Stimulated activated CD8-positive, alpha-beta memory T cell treated with anti-CD3 and anti-CD28 coated beads, Interleukin-15, amount 100 ng/mL, for 48 hours (primary cell): ENCODE measurements at places on chromosomes 6 and 20.

DNA sequence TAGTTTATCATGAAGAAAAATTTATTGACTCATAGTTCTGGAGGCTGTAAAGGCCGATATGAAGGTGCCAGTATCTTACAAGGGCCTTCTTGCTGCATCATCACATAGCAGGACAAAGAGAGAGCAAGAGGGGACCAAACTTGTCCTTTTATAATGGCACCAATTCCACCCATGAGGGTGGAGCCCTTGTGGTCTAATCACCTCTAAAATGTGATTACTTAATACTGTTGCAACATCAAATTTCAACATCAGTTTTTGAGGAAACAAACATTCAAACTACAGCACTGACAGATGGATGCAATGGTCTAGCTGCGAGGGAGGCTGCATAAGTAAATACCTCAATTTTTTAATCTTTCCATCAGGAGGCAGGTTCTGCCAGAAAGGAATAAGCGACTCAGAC is 76.7 kb upstream of the LAMA2 start:
- DNase-seq, result no peak

- DNase-seq, result no peak
Measured at GRCh38 chr6:90478278-90478677, 108.6 kb downstream of the MAP3K7 start.

DNA sequence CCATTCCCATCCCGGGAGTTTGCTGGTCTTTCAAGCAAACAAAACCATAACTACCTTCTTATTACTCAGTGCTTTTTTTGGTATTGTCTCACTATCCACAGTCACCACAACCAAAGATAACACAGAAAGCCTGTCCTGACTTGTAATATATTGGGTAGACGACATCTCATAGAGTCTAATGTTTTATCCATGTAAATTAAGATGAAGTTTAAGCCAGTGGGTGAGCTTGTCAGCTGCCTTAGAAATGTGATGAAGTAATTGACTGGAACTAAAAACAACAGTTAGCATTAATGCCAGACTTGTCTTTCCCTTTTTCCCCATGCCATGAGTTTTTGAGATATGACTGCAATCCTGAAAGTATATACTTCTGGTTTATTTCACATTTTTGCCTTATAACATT is 282.7 kb upstream of the PRDM1 start:
- no peak for DNase-seq

DNA sequence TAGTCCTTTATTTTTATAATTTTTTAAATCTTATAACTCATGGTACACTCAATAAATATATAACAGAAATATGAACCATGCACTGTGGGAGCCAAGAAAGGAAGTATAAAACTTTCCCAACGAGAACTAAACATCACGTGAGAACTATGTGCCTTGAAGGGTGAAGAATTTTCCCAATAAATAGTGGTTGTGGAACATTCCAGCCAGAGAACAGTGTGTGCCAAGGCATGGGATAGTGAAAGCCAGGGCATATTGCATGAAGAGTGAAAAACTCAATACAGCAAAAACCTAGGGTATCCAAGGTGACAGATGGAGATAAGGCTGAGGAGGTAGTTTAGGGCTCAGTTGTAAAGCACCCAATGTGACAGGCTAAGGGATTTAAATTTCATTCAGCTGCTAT is 86.1 kb downstream of the SIM1 start:
- no peak for DNase-seq

DNA sequence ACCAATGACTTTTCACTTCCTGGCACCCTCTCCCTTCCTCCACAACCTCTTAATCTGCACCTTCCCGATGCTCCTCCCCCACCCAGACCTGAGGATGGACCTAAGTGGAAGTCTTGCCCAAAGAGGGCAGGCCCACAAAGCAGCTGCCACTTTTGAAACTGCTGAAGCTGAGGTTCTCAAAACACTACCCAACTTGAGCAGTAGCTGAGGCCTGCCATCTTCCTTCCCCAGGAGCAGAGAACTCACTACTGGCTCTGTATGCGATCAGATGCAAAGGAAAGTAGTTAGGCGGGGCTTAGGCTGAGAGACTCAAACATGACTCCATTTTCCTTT is 1.5 kb downstream of the HM13 start:
- no peak for DNase-seq

GRCh38 chr6:49342410-49342809 is 120.6 kb downstream of the MMUT start:
- DNase-seq, result no peak

GRCh38 chr6:52538252-52538900 is 38.5 kb downstream of the TRAM2 start:
- no peak for DNase-seq

- no peak for DNase-seq
Measured at GRCh38 chr6:12952318-12952717, 235.8 kb downstream of the PHACTR1 start.

DNA sequence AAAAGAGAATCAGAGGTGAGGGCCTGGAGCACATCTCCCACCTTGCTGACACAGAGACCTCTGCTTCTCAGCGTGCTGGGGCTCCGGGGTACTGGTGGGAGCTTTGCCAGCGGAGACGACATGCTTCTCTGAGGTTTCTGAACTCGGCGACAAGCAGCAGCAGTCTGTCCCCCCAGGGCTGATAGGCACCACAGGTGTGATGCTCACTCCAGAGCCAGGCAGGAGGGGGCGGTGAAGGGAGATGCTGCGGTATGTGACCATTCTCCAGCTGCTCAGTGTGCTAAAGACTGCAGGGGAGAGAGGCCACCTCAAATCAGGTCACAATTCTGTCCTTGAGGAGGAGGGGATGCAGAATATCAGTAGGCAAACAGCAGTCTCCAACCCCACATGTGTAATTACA is 219.9 kb downstream of the ALDH8A1 start:
- no peak for DNase-seq

GRCh38 chr20:24578567-24579415 is 109.4 kb downstream of the SYNDIG1 start:
- DNase-seq, result no peak

GRCh38 chr20:38728911-38729642 is 4.8 kb downstream of the SLC32A1 start:
- DNase-seq, result no peak

GRCh38 chr6:29561606-29562181 is 2.2 kb upstream of the UBD start:
- DNase-seq, result no peak

DNA sequence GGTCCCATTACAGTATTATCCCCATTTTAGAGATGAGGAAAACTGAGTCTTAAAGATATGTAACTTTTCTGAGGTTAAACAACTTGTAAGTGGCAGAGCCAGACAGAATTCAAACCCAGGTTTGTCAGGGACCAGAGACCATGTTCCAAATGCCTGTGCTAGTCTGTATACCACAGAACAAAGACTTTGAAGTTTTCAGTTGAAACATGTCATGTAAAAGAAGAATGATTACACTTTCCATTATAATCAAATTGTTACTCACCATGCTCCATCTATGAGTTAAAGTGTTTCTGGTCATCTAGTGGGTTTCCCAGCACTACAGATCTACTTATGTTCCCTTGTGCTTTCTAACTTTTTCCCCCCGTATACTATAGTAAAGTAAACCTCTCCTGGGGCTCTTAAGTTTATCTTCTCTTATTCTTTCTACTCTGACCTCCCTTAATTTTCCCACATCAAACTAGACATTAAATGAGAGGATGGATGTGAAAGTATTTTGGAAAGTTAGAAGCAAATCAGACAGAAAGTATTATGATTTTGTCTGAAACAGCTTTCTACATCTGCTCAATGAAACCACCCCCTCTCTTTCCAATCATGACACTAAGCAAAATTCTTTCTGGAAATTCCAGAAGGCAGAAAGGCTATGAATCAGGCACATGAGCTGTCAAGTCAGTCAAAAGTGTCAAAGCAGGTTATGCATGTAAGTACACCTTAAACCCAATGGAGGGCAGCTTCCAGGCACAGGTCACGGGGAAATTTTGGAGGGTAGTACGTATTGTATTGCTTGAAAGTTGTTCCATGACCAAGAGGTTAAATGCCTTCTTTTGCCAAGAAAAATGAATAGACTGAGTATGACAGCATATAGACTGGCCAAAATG is 132.7 kb upstream of the MAP3K7 start:
- no peak for DNase-seq
